Neuronal stem cell (in vitro differentiated cells): ENCODE measurements at places on chromosomes 12 and 14.
A peak's percentile ranks its signal among the peaks of the same experiment; 100 is the strongest.

DNA sequence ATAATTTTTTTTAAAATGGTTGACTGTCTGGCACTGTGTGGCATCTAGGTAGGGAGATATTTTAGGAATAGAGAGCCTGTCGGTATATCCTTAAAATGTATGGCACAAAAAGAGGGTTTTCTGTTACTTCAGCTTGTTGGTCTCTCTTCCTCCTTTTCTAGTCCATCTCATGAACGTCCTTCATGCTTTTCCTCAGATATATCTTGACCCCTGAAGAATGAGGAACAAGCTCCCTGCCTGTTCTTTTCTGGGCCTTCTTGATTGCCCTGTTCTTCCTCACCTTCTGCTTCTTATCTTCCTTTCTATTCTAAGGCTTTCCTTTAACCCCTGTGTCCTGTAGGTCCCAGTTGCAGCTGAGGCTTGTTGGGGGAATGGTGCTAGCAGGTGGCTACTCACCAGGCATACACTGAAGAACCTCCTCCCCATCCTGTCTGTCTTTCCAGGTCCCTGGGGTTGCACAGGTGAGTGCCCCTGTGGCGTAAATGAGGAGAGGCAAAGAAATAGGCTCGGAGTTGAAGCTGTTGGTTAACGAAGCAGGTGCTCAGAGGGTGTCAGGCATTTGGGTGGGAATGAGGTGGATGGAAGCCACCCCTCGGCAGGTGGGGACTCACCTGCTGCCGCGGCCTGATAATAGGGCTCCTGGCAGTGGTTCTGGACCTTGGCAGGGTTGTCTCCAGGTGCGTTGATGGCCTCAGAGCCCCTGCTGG lies 7.2 kb upstream of the C1R start:
- DNase-seq = no peak

DNA sequence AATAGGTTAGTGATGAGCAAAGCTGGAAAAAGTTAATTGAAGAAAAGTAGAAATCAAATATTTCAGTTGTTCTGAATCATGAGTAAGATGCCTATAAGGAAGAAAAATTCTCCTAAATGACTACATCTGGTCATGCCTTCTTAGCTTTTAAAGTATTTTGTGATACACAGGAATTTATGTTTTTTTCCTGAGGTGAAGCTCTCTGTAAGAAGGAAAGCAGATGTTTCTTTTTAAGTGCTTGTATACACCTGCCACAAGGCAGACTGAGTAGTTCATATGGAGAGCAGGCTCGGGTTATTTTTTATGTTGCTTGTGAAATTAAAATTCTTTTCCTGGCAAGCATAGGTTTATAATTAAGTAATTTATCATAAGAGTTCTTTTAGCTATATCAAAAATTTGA lies 275.2 kb downstream of the RAD51B start:
- DNase-seq = no peak

GRCh38 chr12:92133795-92134637 lies 11.6 kb downstream of the BTG1 start:
- no peak for DNase-seq

- no peak for DNase-seq
Measured at GRCh38 chr14:69749956-69750355, 17.0 kb upstream of the SRSF5 start.

DNA sequence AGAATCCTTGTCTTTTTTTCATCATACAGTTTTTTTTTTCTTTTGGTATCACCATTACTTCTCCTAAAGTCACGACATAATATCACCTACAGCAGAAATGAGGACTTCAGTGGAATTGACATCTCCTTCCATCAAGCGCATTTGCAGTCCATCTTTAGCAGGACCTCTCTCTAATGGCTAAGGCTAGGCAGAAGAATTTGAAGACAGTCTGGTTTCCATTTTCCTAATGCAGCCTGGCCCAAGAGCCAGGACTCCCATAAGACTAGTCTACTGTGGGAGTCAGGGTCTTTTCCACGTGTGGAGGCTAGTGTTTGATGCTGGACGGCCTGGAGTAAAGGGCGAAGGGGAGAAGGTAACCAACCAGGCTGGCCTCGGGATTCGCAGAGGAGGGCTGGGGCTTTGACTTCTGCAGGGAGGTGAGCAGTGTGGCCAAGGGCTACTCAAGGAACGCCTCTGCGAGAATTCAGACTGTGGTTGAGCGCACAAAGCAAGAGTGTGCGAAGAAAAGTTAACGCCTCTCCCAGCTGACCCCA lies 769 bp upstream of the ZNF740 start:
- peak; percentile 15 for DNase-seq
